ENCODE measurements at places on chromosomes 3 and 15. TPM values are rescaled to one million over a fixed set of nuclear protein-coding genes. Genes with fewer than 3 reads are reported as not detected.

- DNase-seq: no peak
Measured at GRCh38 chr3:169110633-169111032, 552.9 kb downstream of the MECOM start.

- no peak for DNase-seq
Measured at GRCh38 chr15:35548435-35548834, 2.5 kb upstream of the DPH6 start.

DNA sequence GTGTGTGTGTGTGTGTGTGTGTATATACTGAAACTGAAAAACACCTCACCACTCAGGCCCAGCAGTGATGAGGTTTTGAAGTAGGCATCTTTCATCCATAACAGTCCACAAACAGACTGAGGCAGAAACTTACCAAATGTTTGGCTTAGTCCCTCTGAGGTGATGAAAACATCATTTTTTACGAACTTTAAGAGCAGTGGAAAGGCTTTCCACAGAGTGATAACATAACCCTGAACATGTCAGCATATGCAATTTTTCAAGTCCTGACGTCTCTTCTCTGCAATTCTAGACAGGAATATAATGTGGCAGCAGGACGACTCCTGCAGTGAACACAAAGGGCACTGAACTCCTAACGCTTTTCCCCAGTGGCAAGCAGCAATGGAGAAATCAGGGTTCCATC, 247.0 kb upstream of the THBS1 start:
- no peak for DNase-seq

GRCh38 chr3:141769221-141769894, 6.2 kb downstream of the GRK7 start:
- no peak for DNase-seq

DNA sequence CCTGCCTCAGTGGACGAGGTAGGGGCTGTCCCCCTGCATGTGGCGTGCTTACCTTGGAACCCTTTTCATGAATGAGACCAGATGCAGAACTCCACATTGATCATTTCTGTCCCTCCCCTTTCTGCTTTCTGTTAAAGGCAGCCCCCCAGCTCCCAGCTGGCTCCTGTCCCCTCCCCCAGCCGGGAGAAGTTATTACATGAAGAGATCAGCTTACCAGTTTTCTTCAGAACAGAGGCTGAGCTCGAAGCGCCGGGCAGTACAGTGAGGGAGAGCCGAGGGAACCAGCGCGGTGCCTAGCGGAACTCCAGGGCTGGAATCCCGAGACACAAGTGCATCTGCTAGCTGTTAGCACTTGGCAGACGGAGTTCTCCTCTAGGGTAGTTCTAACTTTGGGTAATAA, 263.3 kb upstream of the NR2E3 start:
- DNase-seq: no peak

DNA sequence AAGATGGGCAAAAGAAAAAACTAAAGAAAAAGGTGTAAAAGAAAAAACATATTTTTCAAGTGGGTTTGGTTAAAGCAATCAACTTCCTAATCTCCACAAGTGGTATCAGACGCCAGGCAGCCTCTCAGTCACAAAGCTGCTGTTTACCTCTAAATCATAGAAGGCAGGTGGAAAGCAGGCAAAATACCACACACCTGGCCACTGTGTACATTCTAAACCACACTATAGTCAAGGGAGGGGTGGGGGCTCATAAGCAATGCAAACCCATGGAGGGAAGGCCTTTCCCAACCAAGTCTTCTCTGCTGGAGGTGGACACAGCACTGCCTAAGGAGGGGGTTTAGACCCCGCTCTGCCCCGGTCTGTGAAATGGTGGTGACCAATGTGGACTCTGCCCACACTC, 50.4 kb downstream of the MCF2L2 start:
- DNase-seq: no peak

GRCh38 chr3:60919296-60919695, 332.0 kb downstream of the FHIT start:
- DNase-seq: no peak

GRCh38 chr15:28942046-28942445, 56.3 kb downstream of the APBA2 start:
- peak; percentile 60 for DNase-seq

DNA sequence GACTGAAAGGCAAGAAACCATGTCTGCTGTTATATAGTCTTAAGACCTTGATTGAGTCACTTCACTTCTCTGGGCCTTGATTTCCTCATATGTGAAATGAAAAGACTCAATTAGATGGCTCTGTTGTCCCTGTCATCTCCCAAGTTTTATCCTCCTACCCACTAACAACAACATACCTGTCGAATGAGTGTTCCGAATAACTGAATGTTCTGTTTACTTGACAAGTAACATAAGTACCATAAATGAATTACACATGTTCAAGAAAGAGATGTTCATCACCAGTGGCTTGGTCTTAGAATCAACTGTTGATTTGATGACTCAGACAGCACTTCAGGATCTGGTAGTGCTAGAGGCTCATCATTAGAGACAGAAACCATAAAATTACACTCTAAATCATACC, 311.7 kb downstream of the VPS13C start:
- DNase-seq: no peak

DNA sequence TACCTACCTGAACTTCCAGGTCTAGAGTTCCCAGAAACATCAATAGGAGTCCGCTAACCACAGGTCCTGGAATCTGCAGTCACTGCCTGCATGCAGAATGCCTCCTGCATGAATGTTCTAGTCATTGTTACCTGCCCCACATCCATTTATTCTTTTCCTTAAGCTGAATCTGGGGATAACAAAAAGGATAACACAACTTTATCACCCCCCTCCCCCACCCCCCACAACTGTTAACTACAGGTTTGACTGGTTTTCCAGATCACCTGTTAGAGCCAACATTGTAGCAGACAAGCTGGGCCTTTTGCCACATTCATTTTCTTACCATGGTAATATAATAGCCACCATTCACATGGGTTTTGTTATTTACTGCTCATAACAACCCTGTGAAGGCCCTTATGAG, 4.6 kb upstream of the CTSH start:
- no peak for DNase-seq

DNA sequence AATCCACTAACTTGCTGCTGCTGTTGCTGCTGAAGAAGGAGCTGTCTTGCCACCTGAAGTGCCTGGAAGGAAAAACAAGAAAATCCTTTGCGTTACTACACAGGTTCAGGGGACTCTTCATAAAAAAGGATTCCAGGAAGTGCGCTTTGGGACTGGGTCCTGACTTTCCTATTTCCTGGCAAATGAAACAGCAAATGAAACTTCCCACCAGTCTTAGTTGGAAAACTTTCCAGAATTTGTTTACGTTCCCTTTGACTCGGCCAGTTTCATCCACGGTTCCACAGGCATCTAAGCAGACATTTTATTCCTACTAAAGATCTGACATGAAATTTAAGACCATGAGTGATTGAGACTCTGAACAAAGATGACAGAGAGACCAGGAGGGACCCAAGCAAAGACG, 471.0 kb downstream of the FOXP1 start:
- DNase-seq: no peak

- DNase-seq: no peak
Measured at GRCh38 chr3:178479860-178480259, 56.4 kb upstream of the KCNMB2 start.

DNA sequence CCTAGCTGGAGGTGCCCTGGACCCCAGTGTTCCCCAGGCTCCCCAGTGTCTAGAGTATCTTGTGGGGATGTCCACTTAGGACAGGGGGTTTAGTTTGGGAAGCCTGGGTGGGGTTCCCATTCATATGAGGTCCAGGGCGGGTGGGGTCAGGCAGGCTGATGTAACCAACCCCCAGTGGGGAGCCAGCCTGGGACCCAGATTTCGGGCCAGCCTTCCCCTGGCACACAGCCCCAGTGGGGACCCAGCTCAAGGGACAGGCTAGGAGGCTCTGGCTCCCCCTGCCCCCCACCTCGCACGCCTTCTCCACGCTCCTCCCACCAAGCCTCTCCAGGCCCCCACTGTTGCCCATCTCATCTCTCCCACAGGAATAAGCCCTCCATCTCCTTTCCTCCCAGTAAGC, 323.5 kb downstream of the UACA start:
- no peak for DNase-seq

- DNase-seq: no peak
Measured at GRCh38 chr15:64348455-64348854, 7.5 kb downstream of the CSNK1G1 start.

DNA sequence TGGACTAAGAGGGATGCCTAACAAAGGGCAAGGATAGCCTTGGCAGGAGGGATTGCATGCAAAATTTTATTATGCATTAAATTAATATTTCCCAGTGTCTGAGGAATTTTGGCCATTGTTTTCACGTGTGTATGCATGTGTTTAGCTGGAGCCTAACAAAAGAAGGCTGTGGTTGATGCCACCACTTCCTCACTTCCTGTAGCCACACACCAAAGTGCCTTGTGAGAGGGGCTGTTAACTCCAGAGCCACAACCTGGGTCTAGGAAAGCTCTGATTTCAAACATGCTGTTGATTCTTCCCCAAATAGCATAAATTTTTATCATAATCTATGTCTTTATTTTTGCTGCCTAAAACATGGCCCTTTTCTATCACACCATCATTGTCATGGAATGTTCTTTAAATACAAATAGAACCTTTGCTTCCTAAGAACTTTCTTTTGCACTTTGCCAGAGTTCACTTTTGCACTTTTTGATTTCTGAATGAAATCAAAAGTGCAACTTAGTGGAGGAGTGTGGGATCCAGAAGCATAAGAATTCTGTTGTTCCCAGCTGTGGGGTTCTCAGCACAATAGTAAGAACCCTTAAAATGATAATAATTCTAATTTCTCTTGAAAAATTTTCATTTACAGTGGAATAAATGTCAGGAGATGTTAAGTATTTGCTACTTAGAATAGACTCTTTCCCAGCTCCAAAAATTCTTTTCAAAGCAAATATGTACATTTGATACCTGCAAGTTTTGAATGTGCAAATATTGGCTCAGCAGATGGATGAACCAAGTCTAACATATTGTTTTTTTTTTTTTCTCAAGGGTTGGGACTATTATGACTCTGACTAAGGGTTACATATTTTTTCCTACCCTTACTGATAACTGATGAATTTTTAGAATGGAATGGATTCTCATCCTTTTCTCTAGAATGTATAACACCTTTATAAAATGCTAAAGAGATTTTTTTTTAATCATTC, 35.6 kb upstream of the SPTSSB start:
- DNase-seq: peak; percentile 20

DNA sequence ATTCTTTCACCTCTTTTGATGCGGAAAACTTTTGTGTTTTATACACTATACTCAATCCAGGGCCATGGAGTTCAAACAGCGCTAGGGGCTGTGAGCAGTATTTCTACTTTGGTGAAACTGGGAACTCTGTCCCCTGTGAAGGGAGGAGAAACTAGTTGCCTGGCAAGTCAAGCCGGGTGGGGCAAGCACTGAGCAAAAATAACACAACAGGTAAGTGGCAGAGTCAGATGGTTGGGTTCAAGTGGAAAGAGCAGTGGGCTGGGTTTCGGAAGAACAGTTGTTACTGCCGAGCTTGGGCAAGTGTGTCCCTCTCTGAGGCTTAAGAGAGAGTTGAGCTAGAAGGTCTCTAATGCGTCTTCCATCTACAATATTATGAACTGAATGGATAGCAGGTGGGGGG, 59.7 kb upstream of the ROPN1 start:
- no peak for DNase-seq

DNA sequence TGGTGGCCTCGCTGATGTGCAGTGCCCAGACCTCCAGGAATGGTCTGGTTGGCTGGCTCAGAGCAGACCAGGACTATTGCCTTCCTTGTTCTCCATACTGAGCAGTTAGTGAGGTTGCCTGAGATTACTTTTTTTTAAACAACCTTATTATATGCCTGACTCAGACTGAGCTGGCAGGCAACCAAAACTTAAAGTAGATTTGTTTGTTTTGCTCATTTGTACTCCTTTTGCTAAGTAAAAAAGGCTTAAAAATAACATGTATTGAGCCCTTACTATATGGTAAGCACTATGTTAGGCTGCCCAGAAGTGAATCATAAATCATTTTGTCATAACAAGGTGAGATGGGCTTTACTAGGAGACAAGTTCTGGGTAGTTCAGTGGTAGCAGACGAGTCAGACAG, 92.4 kb downstream of the GHSR start:
- no peak for DNase-seq

GRCh38 chr15:99037646-99038045, 30.1 kb upstream of the PGPEP1L start:
- no peak for DNase-seq

DNA sequence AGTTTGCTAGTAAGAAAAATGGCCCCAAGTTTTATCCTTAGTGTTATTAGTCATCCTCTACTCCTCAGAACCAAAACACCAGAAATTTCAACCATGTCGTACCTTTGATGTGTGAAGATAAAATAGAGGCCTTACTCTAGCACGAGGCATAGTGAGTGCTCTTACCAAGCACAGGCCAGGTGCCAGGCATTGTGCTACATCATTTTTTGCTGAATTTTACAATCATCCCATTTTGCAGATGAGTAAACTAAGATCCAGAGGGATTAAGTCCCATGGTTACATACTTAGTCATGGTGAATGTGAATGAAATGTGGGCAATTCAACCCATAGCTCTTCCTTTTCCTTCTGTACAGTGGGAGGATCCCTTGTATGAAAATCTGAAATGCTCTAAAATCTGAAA, 15.2 kb downstream of the LMCD1 start:
- DNase-seq: no peak

DNA sequence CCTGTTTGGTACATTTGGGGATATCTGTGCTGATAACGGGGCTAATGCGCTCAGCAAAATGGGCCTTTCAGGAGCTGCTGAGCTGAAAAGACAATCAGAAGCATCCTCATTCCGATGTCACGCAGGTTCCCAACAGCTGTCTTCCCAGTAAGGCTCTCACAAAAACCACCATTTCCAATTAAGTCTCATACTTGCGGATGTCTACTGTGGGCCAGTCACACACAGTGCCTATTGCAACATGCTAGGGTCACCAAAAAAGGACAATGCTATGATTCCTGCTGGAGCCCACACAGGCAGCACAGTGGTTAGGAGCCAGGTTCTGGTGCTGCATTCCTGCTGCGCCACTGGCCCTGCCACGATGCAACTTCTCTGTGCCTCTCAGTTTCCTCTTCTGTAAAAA, 16.4 kb upstream of the LDHAL6B start:
- no peak for DNase-seq

GP9 gene
- not detected for total RNA-seq

A4GNT gene
- total RNA-seq: not detected

GOLGA8S gene
- total RNA-seq: not detected

CDCP1 gene
- 0.59 TPM for total RNA-seq

SERINC4 gene
- 0.15 TPM for total RNA-seq

ERICH6 gene
- not detected for total RNA-seq

ZMYND10 gene
- total RNA-seq: 0.57 TPM

GP5 gene
- 0.62 TPM for total RNA-seq

NOX5 gene
- not detected for total RNA-seq

LTK gene
- not detected for total RNA-seq

NUP210 gene
- total RNA-seq: 148 TPM

NPAP1 gene
- total RNA-seq: not detected

UBE2E2 gene
- 11.6 TPM for total RNA-seq

TCTA gene
- 9.5 TPM for total RNA-seq

PCOLCE2 gene
- 0.38 TPM for total RNA-seq

All from activated naive CD4-positive, alpha-beta T cell treated with anti-CD3 and anti-CD28 coated beads for 36 hours (primary cell).